ENCODE measurements at places on chromosomes 11 and 22.
A peak's percentile ranks its signal among the peaks of the same experiment; 100 is the strongest.

DNA sequence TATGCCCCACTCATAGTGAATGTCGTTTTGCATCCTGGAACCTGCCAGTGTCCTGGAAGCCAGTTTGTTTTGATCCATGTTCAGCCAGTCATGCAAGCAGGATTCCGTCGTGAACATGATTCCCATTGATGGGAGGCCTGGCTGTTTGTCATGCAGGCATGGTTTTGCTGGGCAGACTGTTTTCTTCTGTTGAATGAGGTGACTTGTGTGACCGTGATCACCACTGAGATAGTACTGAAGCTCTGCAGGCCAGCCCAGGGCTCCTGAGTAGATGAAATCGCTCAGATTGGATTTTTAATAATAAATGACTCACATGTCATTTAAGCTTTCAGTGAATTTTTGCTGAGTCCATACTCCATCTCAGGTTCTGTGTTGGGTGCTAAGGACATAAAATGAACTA lies 117.8 kb downstream of the PDE2A start:
- DNase-seq = no peak

DNA sequence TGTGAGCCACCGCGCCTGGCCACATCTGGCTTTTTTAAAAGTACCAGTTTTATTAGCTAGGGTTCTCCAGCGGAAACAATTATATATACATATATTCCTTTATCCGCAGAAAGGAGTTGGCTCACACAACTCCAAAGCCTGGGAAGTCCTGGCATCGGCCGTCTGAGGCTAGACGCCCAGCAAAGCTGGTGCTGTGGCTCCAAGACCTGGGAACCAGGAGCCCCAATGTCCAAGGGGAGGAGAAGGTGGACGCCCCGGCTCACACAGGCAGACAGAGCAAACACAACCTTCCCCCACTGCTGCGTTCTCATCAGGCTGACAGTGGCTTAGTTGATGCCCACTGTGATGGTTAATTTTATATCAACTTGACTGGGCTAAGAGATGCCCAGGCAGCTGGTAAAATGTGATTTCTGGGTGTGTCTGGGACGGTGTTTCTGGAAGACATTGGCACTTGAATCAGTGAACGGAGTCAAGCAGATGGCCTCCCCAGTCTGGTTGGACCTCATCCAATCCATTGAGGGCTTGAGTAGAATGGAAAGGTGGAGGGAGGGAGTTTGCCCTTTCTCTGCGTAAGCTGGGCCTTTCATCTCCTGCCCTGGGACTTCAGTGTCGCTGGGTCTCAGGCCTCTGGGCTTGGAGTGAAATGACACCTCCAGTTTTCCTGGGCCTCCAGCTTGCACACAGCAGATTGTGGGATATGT lies 904.4 kb downstream of the BRD1 start:
- DNase-seq = no peak

DNA sequence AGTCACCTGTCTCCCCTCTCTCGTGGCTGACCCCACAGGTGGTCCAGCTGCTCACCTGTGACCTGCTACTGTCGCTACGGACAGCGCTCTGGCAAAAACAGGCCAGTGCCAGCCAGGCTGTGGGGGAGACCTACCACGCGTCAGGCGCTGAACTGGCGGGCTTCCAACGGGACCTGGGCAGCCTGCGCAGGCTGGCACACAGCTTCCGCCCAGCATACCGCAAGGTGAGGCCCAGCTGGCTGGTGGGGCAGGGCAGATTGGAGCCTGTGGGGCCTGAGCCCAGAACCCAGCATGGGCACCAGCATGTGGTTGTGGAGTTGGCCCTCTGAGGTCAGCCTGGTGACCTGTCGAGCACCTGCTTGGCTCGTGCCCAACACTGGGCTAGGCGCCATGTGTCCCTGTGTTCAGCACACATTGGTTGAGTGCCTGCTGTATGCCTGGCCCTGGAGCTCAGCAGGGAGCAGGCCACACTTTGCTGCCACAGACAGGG lies 11.9 kb downstream of the SHISA8 start:
- DNase-seq = no peak

DNA sequence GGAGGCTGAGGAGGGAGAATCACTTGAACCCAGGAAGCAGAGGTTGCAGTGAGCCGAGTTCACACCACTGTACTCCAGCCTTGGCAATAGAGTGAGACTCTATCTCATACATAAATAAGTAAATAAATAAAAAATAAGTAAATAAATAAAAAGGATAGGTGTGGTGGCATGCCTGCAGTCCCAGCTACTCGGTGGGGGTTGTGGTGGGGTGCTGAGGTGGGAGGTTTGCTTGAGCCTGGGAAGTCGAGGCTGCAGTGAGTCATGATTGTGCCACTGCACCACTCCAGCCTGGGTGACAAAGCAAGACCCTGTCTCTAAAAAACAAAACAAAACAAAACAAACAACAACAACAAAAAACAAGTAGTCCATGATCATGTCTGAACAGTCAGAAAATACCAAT lies 3.1 kb downstream of the LARGE2 start:
- DNase-seq = no peak

GRCh38 chr11:108994887-108995286 lies 330.0 kb downstream of the DDX10 start:
- no peak for DNase-seq

GRCh38 chr22:40519284-40519947 lies 117.1 kb downstream of the MRTFA start:
- no peak for DNase-seq

GRCh38 chr11:134374171-134374570 lies 37.9 kb downstream of the B3GAT1 start:
- no peak for DNase-seq

DNA sequence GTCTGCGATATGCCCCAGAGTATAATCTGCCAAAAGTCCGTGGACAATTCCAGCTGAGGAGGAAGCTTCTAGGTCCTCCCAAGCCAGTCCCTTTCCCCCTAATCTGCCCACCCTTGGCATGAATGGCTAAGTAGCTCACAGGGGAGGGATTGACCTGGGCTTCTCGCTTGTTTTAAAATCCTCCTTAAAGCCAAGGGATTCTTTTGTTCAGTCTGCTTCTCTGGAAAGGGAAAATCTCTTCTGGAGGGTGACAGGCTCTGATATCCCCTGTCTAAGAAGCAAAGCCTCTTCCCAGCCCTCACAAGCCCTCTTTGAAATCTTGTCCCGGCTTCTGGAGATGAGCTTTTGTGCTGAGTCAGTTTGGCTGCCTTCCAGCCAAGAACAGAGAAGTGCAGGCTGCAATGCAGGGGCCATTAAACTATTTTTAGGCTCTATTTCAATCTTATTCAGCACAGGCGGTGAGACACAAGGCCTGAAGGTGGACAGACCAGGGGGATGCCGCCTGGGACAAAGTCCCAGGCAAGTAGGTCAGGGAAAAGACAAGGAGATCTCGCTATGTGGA lies 23.9 kb downstream of the NEFH start:
- peak; percentile 67 for DNase-seq

GRCh38 chr11:107272561-107272960 lies 185.1 kb downstream of the CWF19L2 start:
- DNase-seq = no peak

DNA sequence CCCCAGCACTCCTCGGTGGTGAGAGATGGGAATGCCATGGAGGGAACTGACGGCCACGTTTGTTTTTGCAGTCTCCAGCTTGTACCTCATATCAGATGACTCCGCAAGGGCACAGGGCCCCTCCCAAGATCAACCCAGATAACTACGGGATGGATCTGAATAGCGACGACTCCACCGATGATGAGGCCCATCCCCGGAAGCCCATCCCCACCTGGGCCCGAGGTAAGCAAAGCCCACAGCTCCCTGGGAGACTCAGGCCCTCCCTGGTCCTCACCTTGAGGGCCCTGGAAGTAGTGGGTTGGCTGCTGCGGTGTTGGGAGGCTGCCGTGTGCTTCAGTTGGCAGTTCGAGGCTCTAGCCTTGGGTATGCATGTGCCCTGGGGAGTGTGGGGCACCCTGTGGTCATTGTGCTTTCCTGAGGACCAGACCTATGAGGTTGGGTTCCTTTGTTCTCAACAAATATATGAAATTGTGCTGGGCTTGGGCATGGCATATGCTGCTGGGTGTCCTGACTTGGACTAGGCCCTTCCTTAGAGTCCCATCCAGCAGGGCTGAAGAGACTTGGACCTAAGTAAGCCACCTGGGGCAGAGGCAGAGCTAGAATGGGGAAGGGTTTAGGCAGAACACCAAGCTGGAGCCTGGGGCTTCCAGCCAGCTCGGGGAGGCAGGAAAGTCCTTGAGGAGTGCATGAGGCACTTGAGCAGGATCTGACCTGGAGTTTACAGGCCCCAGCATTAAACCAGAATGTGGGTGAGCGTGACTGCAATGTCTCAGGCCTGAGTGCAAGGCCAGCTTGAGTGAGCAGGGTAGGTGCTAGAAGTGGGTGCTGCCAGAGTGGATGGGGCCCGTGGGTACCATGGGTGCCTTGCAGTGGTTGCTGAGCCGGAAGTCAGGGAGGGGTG lies 26.4 kb downstream of the INCENP start:
- no peak for DNase-seq

GRCh38 chr11:118912742-118913410 lies 12.8 kb downstream of the BCL9L start:
- DNase-seq = no peak

DNA sequence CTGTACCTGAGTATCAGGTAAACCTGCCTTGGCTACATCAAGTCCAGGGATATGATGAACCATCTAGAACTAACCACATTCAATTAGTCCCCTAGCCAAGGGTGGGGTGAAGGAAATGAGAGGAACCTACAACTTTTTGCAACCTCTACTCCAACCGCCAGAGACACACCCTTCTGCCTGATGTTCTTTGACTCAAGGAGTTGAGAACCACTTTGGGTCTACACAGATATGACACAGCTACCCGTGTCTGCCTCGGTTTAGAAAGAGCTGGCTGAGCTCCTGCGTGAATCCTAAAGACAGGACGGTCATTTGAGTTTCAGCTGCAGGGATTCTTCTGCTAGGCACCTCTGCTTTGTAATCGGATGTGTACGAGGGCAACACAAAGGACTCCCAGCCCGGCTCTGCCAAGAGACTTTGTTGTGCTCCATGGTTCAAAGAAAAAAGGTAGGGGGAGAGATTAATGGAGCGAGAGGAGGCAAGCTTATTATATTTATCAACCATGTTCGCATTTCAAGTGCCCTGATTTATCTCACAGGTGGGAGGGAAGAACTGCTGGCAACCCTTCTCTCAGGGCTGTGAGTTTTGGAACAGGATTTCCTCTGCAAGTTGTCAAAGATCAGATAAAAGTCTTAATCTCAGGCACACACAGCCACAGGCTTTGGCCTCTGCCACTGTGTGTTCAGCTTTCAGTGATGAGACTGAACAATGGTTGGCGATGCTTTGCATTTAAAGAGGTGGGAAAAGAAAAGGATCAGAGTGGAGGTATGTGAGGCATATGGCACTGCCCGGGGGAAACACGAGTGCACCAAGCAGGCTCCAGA lies 35.1 kb downstream of the FLI1 start:
- no peak for DNase-seq

- DNase-seq = no peak
These were observed 16.5 kb downstream of the TBRG1 start for GRCh38 chr11:124639186-124639585.

GRCh38 chr11:73931039-73931645 lies 19.7 kb upstream of the DNAJB13 start:
- DNase-seq = peak; percentile 80

- DNase-seq = no peak
These were observed 2.3 kb downstream of the SLC29A2 start for GRCh38 chr11:66369073-66369894.

DNA sequence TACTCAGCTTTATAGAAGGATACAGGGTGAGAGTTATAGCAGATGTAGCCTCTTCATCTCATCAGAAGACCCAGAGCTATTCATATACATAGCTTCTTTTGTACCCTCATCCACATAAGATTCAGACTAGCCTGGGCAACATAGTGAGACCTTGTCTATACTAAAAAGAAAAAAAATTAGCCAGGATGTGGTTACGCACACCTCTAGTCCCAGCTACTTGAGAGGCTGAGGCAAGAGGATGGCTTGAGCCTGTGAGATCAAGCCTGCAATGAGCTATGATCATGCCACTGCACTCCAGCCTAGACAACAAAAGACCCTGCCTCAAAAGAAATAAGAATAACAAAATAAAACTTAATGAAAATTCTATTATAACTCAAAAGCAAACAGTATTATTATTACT lies 36.7 kb upstream of the B3GNT6 start:
- DNase-seq = no peak

- no peak for DNase-seq
These were observed 14.5 kb downstream of the PAX6 start for GRCh38 chr11:31796499-31797189.

DNA sequence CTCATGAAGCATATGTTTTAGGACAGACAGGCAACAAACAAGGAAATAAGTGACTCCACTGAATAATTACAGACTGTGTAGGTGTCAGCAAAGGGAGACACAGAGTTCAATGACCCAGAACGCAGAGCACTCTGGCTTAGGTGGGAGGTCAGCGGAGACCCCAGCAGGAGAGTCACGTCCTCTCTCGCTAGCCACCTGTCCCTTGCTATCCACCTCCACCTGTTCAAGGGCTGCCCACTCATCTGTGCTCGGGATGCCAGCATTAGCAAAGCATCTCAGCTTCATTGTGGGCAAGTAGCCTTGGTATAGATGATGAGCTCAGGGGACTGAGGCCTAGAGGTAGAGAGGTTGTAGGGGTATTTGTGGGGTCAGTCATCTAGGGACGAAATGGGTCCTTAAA lies 21.8 kb upstream of the ATXN10 start:
- DNase-seq = no peak

DNA sequence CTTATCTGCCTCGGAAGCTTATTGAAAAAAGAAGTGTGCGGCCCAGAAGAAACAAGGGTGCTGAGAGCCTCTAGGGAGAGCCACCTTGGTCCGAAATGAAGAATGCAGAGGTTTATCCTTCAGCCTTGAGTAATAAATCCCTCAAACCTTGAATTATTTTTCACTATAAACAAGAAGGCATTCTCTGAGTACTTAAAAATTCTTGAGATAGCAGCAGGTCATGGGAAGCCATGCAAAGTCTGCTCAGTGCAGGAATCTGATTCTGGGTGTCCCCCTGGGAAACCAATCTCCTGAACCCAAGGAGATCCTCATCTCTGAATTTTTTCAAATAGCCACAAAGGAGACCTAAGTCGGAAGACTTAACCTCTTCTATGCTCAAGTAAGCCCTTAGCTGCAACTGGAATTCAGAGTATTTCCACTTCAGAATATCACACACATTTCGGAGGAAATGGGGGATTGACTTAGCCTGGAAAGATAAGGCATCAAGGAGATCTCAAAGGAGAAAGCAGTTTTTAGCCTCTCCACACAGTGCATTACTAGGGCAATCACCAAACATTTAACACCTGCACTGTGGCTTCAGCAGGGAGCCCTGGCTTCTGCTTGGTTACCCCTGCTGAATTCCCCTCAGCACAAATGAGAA lies 365.0 kb downstream of the ETS1 start:
- DNase-seq = no peak
